ENCODE measurements at places on chromosomes 1 and 21.

- DNase-seq: no peak
Observed at GRCh38 chr1:168728473-168729404, at the start of gene DPT. Gene DPT (minus strand): TSS chr1:168729206. CDS start chr1:168729174, 32 bp downstream.

- DNase-seq: no peak
Observed at GRCh38 chr21:26758083-26758880, 86.9 kb downstream of the ADAMTS1 start.

- no peak for DNase-seq
Observed at GRCh38 chr1:7335224-7335879, 435.7 kb upstream of the VAMP3 start.

- no peak for DNase-seq
Observed at GRCh38 chr1:118136187-118136941, 48.7 kb downstream of the SPAG17 start.

GRCh38 chr1:79190074-79190473 is 183.5 kb upstream of the ADGRL4 start:
- DNase-seq: no peak

- no peak for DNase-seq
Observed at GRCh38 chr1:65946376-65946775, 153.7 kb downstream of the PDE4B start.

GRCh38 chr1:229380536-229381160 is 37.8 kb upstream of the CCSAP start:
- no peak for DNase-seq

GRCh38 chr1:94095112-94095637 is 25.8 kb downstream of the ABCA4 start:
- DNase-seq: no peak

DNA sequence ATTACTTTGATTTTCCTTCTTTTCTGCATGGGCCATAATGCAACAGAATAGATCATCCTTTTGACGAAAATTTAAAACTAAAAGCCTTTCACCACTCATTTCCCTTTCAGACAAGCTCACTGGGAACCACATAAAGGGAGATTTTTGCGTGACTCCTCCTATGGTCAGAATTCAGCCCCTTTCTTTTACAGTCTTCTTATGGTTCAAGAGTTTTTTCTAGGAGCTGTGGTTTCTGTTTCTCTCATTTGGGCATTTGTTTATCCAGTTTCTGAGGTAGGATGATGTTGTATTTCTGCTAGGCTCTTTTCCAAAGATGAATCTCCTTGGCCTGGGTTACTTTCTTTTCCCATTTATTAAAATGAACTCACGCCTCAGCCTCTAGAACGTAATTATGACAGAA is 16.9 kb downstream of the RGS1 start:
- DNase-seq: no peak

GRCh38 chr1:78281580-78281979 is 209.2 kb upstream of the PTGFR start:
- no peak for DNase-seq

DNA sequence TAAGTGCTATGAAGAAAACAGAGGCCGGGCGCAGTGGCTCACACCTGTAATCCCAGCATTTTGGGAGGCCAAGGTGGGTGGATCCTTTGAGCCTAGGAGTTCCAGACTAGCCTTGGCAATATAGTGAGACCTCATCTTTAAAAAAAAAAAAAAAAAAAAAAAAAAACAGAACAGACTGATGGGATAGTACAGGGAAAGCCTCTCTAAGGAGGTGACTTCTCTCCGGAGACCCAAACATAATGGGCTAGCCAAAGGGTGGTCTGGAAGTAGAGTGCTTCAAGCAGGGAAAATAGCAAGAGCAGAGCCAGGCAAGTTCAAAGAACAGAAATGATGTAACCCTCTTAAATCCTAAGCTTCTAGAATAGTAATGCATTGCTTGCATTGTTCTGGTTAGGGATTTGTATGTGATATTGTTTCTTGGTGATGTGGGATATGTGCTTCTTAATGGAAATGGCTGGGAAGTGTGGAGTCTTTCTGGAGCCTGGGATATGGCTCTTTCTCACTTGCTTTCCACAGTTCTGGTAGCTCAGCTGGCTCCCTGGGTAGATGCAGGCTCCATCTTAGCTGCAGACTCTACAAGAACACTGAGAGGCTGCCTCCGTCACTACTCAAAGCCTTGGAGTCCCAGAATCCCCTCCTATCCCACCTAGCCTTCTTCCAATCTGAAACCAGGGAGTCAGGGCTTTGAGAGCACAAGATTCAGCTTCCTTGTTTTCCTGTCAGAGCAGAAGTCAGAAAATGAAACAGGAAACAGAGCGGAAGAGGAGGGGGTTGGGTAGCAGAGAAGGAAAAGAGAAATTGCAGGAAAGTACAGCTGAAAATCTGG is 1.9 kb upstream of the PIGV start:
- DNase-seq: no peak

All from stimulated activated CD4-positive, alpha-beta T cell treated with anti-CD3 and anti-CD28 coated beads, Interleukin-15, amount 100 ng/mL, for 1 hour (primary cell).